ENCODE measurements at places on chromosomes 5 and 9.

DNA sequence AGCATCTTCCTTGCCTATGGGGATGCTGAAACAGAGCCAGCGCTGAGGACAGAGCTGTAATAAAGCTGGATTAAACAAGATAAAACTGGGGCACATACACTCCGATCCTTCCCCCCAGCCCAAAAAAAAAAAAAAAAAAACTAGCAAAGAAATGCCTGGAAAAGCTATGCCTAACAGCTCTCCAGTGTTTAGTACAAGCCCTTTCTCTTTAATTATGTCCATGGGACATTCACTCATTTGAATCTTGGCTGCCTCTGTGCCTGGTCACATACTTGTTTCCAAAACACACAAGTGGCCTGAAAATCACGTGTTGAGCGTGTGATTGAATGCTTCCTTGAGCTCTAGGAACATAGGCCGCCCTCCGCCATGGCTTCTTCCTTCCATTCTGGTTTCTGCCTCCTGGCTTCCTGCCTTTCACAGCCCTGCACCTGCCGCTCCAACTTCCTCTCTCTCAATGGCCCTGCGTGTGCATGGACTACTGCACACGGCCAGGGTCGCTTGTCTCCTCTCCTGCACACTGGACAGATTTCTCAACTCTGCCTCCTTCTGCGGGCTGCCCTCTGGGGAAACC is 111.0 kb upstream of the RETREG1 start:
- no peak for DNase-seq

GRCh38 chr9:131714161-131714646 is 25.7 kb downstream of the RAPGEF1 start:
- no peak for DNase-seq

DNA sequence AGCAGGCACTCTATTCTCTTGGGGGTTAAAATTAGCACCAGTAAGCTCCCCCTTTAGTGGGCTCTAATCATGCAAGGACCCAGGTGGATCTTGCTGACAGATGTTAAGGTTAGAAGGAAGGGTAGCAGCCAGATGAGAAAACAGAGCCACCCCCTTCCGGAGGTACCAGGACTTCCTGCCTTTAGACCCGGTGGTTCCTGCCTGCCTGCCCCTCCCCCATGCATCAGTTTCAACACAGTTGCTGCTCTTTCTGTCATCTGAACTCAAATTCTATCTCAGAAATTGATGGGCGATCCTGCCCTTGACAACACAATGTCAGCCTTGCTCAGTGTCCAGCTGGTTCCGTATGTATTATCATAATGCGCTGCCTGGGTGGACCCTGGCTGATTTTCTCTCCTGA is 287.3 kb downstream of the EBF1 start:
- no peak for DNase-seq

GRCh38 chr5:61333954-61334867 is 2.2 kb downstream of the ZSWIM6 start:
- DNase-seq, result no peak

DNA sequence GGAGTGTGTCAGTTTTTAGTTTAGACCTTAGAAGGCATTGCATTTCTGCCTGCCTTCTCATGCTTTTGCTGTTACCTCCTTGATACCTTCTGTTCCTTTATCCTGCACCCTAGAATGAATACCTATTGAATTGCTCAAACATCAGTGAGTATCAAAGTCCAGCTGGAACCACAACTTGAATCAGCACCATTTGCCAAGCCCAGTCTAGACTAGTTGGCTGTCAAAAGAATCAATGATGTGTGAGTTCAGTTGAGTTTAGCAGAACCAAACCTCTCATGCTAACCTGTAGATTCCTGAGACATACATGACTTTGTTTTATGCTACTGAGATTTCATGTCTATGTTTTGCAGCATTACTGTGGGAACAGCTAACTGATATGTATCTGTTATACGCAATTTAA is 116.6 kb downstream of the FAM170A start:
- no peak for DNase-seq

DNA sequence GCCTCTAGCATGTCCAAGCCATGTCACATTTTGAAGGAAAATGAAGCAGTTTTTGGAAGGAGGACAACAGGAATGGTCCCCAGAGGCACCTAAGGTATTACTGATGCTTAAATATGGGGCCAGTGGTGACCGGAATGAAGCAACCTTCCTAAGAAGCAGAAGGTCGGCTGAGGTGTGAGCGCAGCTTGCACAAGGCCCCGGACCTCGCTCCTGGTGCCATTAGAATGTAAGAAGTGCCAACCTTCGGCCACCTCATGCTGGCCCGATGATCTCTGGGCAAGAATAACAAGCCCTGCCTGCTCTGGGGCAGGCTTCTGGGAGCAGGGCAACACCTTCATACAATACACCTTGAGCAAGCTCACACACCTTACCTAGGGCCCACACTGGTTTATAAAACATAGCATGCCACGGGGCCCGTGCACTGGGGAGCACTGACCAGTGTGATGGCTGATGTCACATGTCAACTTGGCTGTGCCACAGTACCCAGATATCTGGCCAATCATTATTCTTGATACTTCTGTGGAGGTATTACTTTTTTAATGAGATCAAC is 21.9 kb downstream of the SEMA4D start:
- DNase-seq, result no peak

DNA sequence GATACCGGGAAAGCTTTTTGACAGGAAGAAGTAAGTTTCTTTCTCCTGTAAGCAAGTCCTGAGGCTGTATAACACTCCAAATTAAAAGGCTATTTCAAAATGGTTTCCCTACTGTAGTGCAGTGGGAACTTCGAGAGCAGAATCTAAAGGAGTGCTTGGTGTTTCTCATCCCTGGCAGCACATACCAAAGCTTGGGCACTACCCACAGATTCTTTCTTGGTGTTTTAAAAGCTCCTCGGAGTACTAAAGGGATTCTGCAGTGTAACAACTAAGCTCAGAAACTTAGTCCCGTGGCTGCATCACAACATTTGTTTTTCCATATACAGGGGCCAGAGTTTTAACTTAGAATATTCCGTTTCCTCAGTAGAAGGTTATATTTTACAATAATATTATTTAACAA is 5.6 kb upstream of the APC start:
- no peak for DNase-seq

DNA sequence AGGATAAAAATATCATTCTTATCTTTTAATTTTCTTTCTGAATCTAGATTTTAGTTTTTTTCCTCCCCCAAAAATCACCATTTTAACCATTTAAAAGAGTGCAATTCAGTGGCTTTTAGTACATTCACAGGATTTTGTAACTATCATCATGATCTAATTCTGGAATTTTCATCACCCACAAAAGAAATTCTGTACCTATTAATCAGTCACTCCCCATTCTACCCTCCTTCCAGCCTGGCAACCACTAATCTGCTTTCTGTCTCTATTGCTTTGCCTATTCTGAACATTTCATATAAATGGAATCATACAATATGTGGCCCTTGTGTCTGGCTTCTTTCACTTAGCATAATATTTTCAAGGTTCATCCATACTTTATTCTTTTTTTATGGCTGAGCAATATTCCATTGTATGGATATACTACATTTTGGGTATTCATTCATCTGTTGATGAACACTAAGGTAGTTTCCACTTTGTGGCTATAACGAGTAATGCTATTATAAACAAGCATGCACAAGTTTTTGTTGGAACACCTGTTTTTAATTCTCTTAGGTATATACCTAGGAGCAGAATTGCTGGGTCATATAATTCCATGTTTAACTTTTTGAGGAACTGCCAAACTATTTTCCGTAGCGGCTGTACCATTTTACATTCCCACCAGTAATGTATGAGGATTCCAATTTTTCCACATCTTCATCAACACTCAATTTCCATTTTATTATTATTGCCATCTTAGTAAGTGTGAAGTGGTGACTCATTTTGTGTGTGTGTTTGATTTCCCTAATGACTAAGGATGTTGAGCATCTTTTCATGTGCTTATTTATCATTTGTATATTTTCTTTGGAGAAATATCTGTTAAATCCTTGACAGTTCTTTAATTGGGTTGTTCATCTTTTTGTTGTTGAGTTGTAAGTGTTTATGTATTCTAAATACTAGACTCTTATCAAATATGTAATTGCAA is 340.3 kb downstream of the CWC27 start:
- no peak for DNase-seq
